ENCODE measurements at places on chromosomes 12 and 14. TPM values are rescaled to one million over a fixed set of nuclear protein-coding genes. Genes with fewer than 3 reads are reported as not detected.

Gene DGKA
- 766 TPM for total RNA-seq

Gene IAPP
- total RNA-seq, result not detected

Gene SMIM41
- not detected for total RNA-seq

Gene PAX9
- not detected for total RNA-seq

Gene CARMIL3
- total RNA-seq, result 0.83 TPM

Gene SYT1
- total RNA-seq, result not detected

Gene CGRRF1
- 9.7 TPM for total RNA-seq

Gene CD27
- total RNA-seq, result 134 TPM

Gene SINHCAF
- total RNA-seq, result 92.3 TPM

Gene SMAGP
- 1.6 TPM for total RNA-seq

Gene PRH1
- 24.5 TPM for total RNA-seq

- H3K4me1 ChIP-seq, result peaks cover 24% of the 10 kb centered on the region
- no peak overlapping the region for H3K4me3 ChIP-seq
- no peak for DNase-seq
Measured at GRCh38 chr12:91009319-91009950, 4.7 kb upstream of the EPYC start.

- DNase-seq, result no peak
- H3K4me3 ChIP-seq, result peak overlapping the region; percentile 68
- H3K36me3 ChIP-seq, result no peaks in the 10 kb centered on the region
- H3K27me3 ChIP-seq, result peaks cover 58% of the 10 kb centered on the region
- H3K27ac ChIP-seq, result no peak overlapping the region
Measured at GRCh38 chr12:57632073-57632957, 686 bp downstream of the B4GALNT1 start.

- H3K36me3 ChIP-seq, result no peaks in the 10 kb centered on the region
- no peaks in the 10 kb centered on the region for H3K4me1 ChIP-seq
- H3K4me3 ChIP-seq, result no peak overlapping the region
- H3K27me3 ChIP-seq, result no peaks in the 10 kb centered on the region
Measured at GRCh38 chr12:107014055-107014454, 27.1 kb upstream of the MTERF2 start.

DNA sequence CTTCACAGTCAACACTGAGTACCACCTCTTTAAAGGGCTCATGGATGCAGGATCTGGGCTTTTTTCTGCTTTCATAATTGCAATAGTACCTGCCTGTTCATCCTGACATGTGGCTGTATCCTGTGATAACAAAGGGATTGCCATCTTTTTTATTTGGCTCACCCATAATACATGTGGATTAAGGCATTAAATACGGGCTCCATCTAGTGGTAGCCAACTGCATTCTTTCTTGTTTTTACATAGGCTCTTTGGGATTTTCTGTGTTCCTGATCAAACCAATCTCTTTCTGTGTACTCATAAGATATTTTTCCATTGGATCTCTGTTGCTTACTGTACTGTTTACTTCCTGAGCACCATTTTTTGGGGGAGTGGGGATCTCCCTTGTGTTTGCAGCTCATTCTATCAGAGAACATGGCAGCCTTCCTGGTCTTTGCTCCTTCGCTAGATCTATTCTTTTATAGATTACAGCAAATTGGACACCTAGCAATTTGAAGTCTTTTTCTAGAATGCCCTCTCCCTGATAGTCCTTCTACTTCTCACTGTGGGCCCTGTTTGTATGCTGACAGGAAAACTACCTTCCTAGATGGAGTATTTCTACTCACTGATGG is 723.4 kb upstream of the MDGA2 start:
- no peaks in the 10 kb centered on the region for H3K4me1 ChIP-seq
- no peaks in the 10 kb centered on the region for H3K27me3 ChIP-seq
- no peaks in the 10 kb centered on the region for H3K36me3 ChIP-seq
- H3K27ac ChIP-seq, result no peak overlapping the region

- DNase-seq, result no peak
- no peak overlapping the region for H3K4me3 ChIP-seq
- no peaks in the 10 kb centered on the region for H3K27me3 ChIP-seq
- peaks cover 12% of the 10 kb centered on the region for H3K36me3 ChIP-seq
- no peak overlapping the region for H3K27ac ChIP-seq
Measured at GRCh38 chr12:100031836-100032235, 47.1 kb upstream of the ANKS1B start.

DNA sequence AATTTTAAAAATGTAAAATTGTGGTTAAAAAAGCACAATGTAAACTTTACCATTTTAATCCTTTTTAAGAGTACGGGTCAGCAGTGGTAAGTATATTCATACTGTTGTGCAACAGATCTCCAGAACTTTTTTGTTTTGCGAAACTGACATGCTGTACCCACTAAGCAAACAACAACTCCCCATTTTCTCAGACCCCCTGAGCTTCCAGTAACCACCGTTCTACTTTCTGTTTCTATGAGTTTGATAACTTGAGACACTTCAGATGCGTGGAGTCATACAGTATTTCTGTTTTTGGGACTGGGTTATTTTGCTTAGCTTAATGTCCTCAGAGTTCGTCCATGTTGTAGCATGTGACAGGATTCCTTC is 38.0 kb downstream of the CHST11 start:
- no peaks in the 10 kb centered on the region for H3K27me3 ChIP-seq
- peaks cover 92% of the 10 kb centered on the region for H3K4me1 ChIP-seq
- peak overlapping the region; percentile 56 for H3K4me3 ChIP-seq
- peak; percentile 31 for DNase-seq
- H3K27ac ChIP-seq, result peak overlapping the region; percentile 90
- peaks cover 47% of the 10 kb centered on the region for H3K36me3 ChIP-seq

GRCh38 chr12:58528271-58528670 is 392.0 kb downstream of the LRIG3 start:
- no peaks in the 10 kb centered on the region for H3K36me3 ChIP-seq
- H3K4me3 ChIP-seq, result no peak overlapping the region
- H3K27ac ChIP-seq, result no peak overlapping the region
- DNase-seq, result no peak
- no peaks in the 10 kb centered on the region for H3K4me1 ChIP-seq

GRCh38 chr14:93708800-93709199 is 79.5 kb downstream of the PRIMA1 start:
- DNase-seq, result no peak
- H3K4me1 ChIP-seq, result no peaks in the 10 kb centered on the region
- H3K36me3 ChIP-seq, result no peaks in the 10 kb centered on the region
- no peak overlapping the region for H3K4me3 ChIP-seq
- peaks cover 4% of the 10 kb centered on the region for H3K27me3 ChIP-seq
- no peak overlapping the region for H3K27ac ChIP-seq

DNA sequence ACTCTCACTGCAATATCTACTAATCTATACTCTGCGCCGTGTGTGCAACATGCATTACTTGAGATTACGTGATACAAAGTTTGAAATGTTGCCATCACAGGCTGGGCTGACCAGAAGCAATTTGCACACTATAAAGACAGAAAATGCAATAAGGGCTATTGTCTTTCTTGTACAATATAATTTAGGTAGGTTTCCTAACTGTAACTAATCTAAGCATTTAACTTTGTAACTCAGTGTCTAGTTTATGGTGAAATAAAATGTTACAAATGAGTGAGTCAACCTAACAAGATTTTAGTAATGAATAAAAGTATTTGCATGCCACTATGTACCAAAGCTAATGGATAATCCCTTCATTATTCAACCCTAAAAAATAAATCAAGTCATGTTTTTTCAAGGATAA is 57.8 kb downstream of the LRP6 start:
- no peaks in the 10 kb centered on the region for H3K36me3 ChIP-seq
- H3K4me1 ChIP-seq, result peaks cover 16% of the 10 kb centered on the region
- no peak overlapping the region for H3K4me3 ChIP-seq
- peaks cover 41% of the 10 kb centered on the region for H3K27me3 ChIP-seq

- peak; percentile 9 for DNase-seq
- no peak overlapping the region for H3K4me3 ChIP-seq
- H3K27ac ChIP-seq, result no peak overlapping the region
Measured at GRCh38 chr14:53432378-53432802, 279.3 kb upstream of the DDHD1 start.

- no peak overlapping the region for H3K27ac ChIP-seq
- no peaks in the 10 kb centered on the region for H3K4me1 ChIP-seq
- no peak overlapping the region for H3K4me3 ChIP-seq
- no peak for DNase-seq
- no peaks in the 10 kb centered on the region for H3K36me3 ChIP-seq
Measured at GRCh38 chr12:77751939-77752338, 78.8 kb upstream of the NAV3 start.

- no peak for DNase-seq
- H3K36me3 ChIP-seq, result no peaks in the 10 kb centered on the region
- no peaks in the 10 kb centered on the region for H3K27me3 ChIP-seq
Measured at GRCh38 chr12:132585177-132585576, 25.2 kb downstream of the LRCOL1 start.

DNA sequence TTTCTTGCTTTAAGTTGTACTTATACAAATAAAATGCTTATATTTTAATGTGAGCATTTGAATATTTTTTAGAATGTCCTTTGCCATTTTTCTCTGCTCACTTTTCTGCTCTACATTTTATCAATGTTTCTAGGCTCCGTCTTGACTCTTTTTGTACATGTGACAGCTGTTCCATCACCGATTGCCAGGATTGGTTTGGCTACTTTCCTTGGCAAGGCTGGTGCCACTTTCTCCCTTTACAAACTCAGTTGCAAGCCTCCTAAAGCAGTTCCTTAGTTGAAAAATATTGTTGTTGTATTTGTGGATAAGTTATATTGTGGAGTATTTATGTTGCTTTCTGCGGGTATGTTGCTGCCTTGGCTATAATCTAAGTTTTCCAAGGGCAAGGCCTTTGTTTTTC is 63.4 kb downstream of the DACT1 start:
- H3K27ac ChIP-seq, result no peak overlapping the region
- H3K36me3 ChIP-seq, result no peaks in the 10 kb centered on the region
- no peak for DNase-seq
- H3K27me3 ChIP-seq, result peaks cover 7% of the 10 kb centered on the region
- no peaks in the 10 kb centered on the region for H3K4me1 ChIP-seq
- H3K4me3 ChIP-seq, result no peak overlapping the region

DNA sequence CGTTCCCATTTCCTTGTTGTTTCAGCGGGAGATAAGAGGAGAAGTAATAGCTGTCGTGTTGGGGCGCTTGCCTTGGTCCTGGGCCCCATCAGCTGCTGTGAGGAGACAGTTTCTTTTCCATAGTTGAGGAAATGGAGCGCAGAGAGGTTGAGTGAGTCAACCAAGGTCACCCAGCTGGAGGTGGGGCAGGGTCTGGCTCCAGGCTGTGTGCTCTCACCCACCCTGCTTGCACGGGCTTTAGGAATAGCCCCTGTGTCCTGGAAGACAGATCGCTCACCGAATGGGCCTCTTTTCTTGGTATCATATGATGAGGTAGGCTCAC is 165.7 kb upstream of the RTL1 start:
- no peaks in the 10 kb centered on the region for H3K27me3 ChIP-seq
- no peaks in the 10 kb centered on the region for H3K4me1 ChIP-seq
- no peaks in the 10 kb centered on the region for H3K36me3 ChIP-seq
- no peak overlapping the region for H3K4me3 ChIP-seq
- H3K27ac ChIP-seq, result no peak overlapping the region
- DNase-seq, result no peak

- H3K36me3 ChIP-seq, result no peaks in the 10 kb centered on the region
- H3K4me3 ChIP-seq, result no peak overlapping the region
- H3K27me3 ChIP-seq, result no peaks in the 10 kb centered on the region
- H3K4me1 ChIP-seq, result peaks cover 4% of the 10 kb centered on the region
- H3K27ac ChIP-seq, result no peak overlapping the region
- no peak for DNase-seq
Measured at GRCh38 chr12:126570566-126570965, 1505.3 kb downstream of the AACS start.

GRCh38 chr14:30607156-30607780 is 14.9 kb upstream of the SCFD1 start:
- H3K27me3 ChIP-seq, result no peaks in the 10 kb centered on the region
- H3K36me3 ChIP-seq, result peaks cover 36% of the 10 kb centered on the region
- no peak overlapping the region for H3K4me3 ChIP-seq
- no peaks in the 10 kb centered on the region for H3K4me1 ChIP-seq

GRCh38 chr12:24595652-24596235 is 353.2 kb downstream of the BCAT1 start:
- no peak overlapping the region for H3K27ac ChIP-seq
- H3K4me3 ChIP-seq, result no peak overlapping the region
- H3K36me3 ChIP-seq, result no peaks in the 10 kb centered on the region

GRCh38 chr14:62687818-62688217 is 357.4 kb downstream of the KCNH5 start:
- DNase-seq, result no peak
- H3K27me3 ChIP-seq, result no peaks in the 10 kb centered on the region
- no peaks in the 10 kb centered on the region for H3K4me1 ChIP-seq

GRCh38 chr12:57874166-57875108 is 27.9 kb upstream of the CTDSP2 start:
- no peak overlapping the region for H3K27ac ChIP-seq
- H3K4me3 ChIP-seq, result no peak overlapping the region
- peaks cover 3% of the 10 kb centered on the region for H3K27me3 ChIP-seq
- peaks cover 8% of the 10 kb centered on the region for H3K4me1 ChIP-seq
- peaks cover 2% of the 10 kb centered on the region for H3K36me3 ChIP-seq

- peaks cover 4% of the 10 kb centered on the region for H3K27me3 ChIP-seq
- H3K27ac ChIP-seq, result no peak overlapping the region
Measured at GRCh38 chr12:75815756-75816155, 215.8 kb downstream of the PHLDA1 start.

DNA sequence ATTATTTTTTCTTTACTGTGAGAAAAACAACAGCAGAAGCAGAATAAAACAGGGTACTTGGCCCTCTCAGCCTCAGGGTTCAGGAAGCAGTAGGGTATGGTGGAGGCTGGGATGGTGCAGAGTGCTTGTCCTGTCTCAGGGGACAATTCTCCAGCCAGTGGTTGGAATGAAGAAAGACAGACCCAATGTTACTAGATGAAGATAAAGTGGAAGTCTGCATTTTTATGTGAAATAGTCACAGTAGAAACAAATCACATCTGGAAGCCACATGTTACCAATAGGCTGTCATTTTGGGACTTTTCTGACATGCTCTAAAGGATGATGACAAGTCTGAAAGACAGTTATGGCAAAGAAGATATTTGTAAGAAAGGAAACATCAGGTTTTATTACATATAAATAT is 32.3 kb downstream of the PROX2 start:
- H3K27me3 ChIP-seq, result no peaks in the 10 kb centered on the region
- no peak overlapping the region for H3K4me3 ChIP-seq
- no peak for DNase-seq
- H3K4me1 ChIP-seq, result peaks cover 37% of the 10 kb centered on the region
- H3K27ac ChIP-seq, result peak overlapping the region; percentile 43

DNA sequence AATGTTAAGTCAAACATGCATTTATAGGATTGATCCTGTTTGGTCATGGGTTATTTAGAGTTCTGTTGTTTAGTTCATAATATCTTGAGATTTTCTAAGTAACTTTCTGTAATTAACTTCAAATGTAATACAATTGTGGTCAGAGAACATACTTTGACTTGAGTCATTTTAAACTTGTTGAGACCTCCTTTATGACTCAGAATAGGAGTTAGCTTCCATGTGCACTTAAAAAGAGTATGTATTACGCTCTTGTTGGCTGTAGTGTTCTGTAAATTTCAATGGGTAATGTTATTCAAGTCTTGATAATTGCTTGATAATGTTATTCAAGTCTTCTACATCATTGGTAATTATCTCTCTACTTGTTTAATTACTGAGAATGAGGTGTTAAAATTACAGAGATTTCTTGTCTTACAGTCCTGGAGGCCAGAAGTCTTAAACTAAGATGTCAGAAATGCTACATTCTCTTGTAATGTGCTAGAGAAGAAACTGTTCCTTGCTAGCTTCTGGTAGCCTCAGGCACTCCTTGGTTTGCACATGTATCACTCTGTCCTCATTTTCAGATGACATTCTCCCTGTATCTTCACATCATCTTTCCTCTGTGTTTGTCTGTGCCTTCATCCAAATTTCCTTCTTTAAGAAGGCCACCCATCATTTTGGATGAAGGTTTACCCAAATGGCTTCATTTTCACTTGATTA is 197.3 kb downstream of the TMTC3 start:
- no peak overlapping the region for H3K27ac ChIP-seq
- no peak overlapping the region for H3K4me3 ChIP-seq
- no peaks in the 10 kb centered on the region for H3K4me1 ChIP-seq
- no peaks in the 10 kb centered on the region for H3K36me3 ChIP-seq
- DNase-seq, result no peak
- H3K27me3 ChIP-seq, result no peaks in the 10 kb centered on the region

All from activated CD4-positive, alpha-beta T cell treated with anti-CD3 and anti-CD28 coated beads, Interleukin-2, amount 10 ng/mL, durations not matched to agents 7 days and 5 days (primary cell).